ENCODE measurements at places on chromosomes 7 and 10. TPM values are rescaled to one million over a fixed set of nuclear protein-coding genes. Genes with fewer than 3 reads are reported as not detected.

DNA sequence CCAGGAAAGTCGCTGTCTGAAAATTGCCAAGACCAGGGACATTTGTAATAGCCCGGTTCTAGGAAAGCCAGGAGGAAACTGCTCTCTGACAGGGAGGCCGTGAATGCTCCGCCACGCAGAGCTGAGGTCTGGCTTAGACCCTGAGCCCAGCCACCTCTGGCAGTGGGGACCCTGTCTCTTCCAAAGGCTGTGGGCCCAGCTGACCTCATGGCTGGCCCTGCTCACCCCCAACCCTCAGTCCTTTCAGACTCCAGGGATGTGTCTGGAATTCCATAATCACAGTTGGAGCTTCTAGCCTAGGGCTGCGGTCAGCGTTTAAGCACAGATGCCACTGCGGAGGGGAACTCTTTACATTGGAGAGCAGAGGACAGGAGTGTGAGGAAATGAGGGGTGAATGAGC is 6.6 kb upstream of the VIPR2 start:
- no peak for DNase-seq

- no peak for DNase-seq
These were observed 129.3 kb upstream of the ACBD5 start for GRCh38 chr10:27369880-27370279.

DNA sequence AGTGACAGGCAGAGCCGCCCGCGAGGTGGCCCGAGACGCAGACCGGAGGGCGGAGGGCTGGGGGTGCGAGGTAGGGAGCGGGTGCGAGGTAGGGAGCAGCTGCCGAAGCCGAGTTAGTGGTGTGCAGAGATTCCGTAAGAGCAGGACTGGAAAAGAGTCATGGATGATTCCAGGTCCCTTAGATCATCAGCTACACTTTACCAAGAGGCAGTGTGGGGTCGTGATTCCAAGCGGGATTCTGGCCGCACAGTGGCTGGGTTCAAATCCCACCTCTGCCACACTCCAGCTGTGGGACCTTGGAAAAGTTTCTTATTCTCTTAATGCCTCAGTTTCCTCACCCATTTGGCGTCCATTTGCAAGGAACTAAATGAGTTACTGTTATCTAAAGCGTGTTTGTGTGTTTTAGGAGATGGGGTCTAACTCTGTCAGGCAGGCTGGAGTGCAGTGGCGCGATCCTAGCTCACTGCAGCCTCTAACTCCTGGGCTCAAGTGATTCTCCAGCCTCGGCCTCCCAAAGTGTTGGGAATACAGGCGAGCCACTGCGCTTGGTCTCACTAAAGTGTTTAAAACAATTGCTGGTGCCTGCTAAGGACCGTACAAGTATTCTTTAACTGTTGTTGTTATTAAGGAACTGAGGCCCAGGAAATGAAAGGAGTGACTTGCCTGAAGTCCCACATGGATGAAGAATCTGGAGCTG is 1.1 kb downstream of the NDUFB2 start:
- no peak for DNase-seq

Gene SNCG
- total RNA-seq = 132 TPM

DNA sequence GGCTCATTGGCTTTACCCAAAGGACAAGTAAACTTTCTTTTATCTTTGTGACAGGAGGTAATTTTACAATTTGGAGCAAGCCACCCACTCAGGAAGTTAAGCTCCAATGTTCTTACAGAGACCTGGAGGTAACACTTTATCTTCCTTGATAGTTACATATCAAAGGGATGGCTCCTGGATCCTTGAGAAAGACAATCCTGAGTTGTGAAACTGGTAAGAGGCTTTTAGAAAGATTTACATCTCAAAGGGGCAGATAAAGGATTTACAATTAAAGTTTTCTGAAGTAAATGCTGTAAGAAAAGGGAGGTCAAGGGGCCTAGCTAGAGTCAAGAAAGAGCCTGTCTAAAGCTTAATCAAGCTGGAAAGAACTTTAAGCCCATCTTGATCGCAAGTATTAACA is 124.4 kb upstream of the ZNF804B start:
- DNase-seq = no peak

- no peak for DNase-seq
These were observed 51.1 kb downstream of the DPYSL4 start for GRCh38 chr10:132237871-132238270.

Gene RAPGEF5
- total RNA-seq = 62.8 TPM

- DNase-seq = no peak
These were observed 33.4 kb upstream of the C1GALT1 start for GRCh38 chr7:7148798-7149481.

- DNase-seq = no peak
These were observed 45.2 kb upstream of the AKR1E2 start for GRCh38 chr10:4780782-4781181.
